ENCODE measurements at places on chromosomes 7 and 10.

DNA sequence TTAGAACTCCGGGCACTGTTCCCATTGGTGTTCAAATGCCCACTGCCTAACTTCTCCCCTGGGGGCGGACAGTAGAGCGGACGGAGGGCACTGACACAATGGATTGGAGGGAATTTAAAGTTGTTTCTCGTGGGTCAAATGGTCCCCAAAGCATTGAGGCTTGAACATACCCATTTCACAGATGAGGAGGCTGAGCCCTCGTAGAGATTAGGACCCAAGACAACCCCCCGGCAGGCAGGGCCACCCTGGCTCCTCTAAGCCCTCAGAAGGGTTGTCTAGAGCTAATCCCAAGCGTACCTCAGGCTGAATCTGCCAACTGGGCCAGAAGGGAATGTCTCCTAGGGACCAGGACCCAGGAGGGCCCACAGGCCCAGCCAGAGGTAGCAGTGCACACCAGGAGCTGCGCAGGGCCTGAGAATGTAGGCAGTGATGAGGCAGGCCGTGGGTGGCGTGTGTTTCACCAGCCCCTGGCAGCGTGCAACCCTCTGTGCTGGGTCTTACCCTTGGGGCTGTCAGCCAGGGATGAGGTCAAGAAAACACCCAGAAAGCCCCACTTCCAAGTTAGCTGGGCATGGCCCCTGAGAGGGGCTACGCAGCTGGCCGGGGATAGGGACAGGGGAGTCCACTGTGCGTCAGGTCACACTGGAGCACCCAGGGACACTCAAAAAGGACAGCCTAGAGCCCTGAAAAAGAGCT is 5.8 kb downstream of the AIFM2 start:
- DNase-seq = no peak

- DNase-seq = no peak
Measured at GRCh38 chr7:66418537-66418936, 210.1 kb upstream of the KCTD7 start.

GRCh38 chr10:1227510-1228402 is 171.6 kb downstream of the WDR37 start:
- DNase-seq = no peak

GRCh38 chr10:100109670-100110069 is 28.0 kb upstream of the CPN1 start:
- DNase-seq = no peak

DNA sequence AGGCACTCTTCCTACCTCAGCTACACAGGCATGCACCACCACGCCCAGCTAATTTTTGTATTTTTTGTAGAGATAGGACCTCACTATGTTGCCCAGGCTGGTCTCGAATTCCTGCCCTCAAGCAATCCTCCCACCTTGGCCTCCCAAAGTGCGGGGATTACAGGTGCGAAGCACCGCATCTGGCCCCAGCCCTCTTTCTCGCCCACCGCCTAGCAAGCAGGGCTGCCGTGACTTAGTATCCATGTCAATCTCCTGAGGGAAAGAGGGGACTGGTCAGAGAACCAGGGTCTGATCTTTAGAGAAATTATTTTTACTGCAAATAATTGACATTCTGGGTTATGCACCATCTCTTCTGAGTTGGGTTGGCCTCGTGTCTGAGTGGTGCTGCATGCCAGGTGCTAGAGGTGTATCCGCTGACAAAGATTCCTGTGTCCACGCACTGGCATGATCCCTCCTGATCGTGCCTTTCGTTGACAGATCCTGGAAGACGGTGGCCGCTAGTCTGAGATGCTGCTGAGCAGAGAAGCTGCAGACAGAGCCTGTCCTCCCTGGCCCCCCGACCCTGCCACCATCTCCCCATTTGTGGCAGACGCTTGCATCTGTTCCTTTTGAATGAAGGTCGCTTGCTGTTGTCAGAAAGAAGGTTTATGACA is 22.7 kb downstream of the WIPI2 start:
- no peak for DNase-seq

DNA sequence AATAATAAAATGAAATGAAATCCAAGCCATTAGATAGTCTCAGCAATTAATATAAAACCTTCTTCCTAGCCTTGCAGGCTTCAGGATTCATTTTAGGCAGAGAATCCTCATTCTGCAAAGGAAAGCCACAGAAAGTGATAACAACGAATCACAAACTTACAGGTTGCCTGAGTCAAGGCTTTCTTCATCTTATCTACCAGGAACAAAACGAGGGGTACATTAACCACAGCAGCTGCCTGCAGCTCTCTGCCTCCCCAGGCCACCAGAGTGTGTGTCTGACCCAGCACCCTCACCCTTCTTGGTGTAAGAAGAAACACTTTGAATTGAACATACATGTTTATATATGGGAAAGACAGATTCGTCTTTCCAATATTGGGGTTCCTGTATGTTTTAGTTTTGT is 12.5 kb upstream of the TNS3 start:
- DNase-seq = no peak
